ENCODE measurements at places on chromosomes 3 and 15.

DNA sequence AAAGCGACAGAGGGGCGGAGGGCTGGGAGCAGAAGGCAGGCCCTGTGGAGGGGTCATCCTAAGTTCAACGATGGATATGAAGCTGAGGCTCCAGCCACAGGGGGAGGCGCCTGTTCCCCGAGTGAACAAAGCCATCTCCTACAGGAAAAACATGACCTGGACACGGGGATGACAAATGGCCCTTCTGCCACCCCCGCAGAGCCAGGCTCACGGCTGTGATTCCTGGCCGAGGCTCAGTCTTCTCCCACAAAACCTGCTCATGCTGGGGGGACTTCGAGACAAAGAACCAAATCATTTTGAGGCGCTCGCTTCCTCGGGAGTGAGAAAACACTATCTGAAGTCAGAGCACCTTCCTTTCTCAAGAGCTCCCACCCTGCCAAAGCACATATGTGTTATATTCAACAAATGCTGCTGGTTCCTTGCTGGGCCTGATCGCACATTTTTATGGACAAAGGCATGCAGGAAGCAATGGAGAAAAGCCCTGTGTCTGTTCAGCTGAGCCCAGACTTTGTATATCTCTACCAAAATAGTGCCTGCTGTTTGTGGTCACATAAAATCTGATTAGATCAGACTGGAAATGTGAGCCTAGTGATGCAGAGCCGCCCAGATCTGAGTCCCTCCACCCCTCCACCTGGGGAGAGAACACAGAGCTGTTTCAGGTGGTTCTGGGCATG lies 5.6 kb downstream of the RBP1 start:
- no peak for DNase-seq

DNA sequence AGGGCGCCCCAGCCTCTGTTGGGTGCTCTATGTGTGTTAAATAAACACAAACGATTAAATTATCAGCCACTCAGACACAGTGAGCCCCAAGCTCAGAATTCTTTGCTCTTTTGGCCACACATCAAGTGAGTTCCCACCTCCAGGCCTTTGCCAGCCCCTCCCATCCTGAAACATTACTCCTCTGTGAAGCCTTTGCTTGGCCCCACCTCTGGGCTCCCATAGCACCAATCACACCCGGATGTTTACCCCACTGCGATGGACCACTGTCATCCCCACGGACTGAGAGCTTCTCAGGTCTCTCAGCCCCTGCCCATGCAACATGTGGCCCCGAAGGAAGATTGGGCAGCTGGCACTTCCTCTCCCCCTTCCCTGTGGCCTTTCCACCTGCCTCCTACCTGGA lies 85.1 kb downstream of the NUP210 start:
- no peak for DNase-seq

DNA sequence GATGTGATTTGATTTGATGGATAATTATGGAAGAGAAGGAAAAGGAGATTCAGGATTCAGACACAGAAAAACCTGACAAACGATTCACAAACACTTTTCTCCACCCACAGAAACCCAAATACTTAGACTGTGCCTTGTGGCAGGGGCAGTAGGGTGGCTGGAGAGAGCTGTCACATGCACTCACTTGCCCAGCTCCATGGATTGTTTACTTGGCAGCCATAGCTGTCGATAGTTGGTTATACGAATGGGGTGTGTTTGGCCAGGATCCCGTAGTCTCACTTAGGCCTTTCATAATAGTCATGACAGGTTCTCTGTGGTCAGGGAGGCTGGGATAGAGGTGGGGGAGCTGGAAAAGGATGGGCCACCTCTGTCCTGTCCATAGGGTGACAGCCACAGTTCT lies 76.9 kb downstream of the CACNA1D start:
- no peak for DNase-seq

GRCh38 chr3:129383292-129383860 lies 45.1 kb downstream of the EFCAB12 start:
- DNase-seq, result peak; percentile 75

- DNase-seq, result no peak
Observed at GRCh38 chr15:57060799-57061198, 142.4 kb downstream of the TCF12 start.

- DNase-seq, result no peak
Observed at GRCh38 chr3:37861620-37862041, at the start of gene CTDSPL. Gene CTDSPL, plus strand, starts transcription at chr3:37861880. Its CDS starts 320 bp downstream, at chr3:37862200.

GRCh38 chr3:10332481-10333348 lies 11.8 kb upstream of the SEC13 start:
- DNase-seq, result no peak

DNA sequence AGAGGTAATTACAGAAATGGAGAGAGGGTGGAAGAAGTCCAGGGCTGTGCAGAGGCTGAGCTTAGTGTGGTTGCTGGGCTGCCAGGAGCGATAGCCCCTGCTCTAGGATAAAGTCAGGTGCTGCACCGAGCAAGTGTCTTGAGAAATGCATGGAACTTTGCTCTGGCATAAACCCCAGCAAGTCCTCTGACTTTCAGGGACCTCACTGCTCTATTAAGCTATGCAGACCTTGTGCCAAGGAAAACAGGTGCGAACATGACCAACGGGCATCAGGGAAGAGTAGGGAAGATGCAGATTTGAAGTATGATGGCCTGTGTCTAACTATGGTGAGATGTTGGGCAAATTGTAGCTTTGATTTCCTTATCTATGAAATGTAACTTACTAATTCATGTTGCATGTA lies 416.8 kb downstream of the NR2F2 start:
- DNase-seq, result no peak

DNA sequence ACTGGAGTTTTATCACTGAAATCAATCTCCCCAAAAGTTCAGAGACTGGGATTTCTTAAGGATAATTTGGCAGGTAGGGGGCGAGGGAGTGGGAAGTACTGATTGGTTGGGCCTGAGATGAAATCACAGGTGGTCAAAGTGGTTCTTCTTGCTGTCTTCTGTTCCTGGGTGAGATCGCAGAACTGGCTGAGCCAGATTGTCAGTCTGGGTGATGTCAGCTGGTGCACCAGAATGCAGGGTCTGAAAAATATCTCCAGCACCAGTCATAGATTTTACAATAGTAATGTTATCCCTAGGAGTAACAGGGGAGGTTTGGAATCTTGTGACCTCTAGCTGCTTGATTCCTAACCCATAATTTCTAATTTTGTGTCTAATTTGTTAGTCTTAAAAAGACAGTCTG lies 86.7 kb upstream of the SLC25A36 start:
- DNase-seq, result no peak

- DNase-seq, result no peak
Observed at GRCh38 chr15:74044267-74045110, 37.9 kb downstream of the GOLGA6A start.

DNA sequence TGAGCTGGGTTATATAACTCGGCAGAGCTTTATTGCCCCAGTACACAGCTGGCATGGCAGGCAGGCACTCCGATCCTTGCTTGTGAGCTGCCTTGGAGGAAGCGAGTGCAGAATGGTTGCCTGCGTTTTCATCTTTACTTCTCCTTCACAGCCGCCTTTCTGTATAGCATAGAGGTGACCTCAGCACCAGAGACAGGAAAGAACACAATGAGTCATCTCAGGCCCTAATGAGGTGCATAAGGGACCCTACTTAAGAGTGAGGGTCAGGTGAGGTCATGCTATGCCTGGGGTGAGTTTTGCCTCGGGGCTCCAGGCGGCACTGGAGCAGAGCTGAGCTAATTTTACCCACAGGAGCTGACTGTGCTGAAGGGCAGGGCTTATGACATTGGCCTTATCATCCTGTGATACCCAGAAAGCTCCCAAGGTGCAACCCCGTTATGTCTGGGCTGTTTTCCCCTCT lies 43.5 kb downstream of the LPP start:
- no peak for DNase-seq

GRCh38 chr15:74172701-74173379 lies 670 bp upstream of the ISLR start:
- DNase-seq, result peak; percentile 3

DNA sequence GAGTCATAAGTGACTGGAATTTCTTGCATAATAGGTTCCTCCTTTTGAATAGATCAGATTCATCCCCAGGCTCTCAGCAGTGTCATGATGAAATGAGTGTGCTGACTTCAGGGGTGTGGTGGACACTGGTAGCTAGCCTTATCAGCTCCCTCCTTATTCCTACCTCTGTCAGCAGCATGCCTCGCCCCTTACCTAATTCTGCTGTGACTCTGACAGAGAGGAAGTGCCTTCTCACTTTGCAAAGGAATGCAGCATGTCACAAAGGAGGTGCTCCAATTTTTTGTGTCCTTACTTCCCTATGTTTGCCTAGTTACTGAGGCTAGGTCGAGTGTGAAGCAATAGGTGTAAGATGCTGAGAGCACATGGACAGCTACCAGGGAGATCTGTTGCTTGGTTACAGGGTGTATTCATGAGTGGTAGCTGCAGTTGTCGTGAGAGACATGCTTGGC lies 90.6 kb downstream of the TNFAIP8L3 start:
- DNase-seq, result no peak

GRCh38 chr3:4680227-4680691 lies 187.1 kb downstream of the ITPR1 start:
- DNase-seq, result no peak

- no peak for DNase-seq
Observed at GRCh38 chr15:39191871-39192291, 389.0 kb upstream of the THBS1 start.

DNA sequence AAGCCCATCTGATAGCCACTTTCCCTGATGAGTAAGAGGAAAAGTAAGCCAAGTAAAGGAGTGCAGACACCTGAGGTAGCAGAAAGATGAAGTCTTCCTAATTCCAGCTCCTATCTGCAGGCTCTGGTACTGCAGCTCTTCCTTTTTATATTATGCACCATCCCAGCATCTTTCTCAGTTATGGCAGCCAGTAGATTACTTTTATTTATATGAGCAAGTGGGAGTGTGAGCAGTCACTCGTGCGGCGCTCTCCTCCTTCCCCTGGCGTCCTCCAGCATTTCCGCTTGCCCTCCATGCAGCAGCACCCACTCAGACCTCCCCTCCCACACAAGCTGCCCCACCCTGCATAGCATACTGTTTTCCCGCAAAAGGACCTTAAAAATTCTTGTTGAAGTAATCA lies 465.9 kb upstream of the DPPA4 start:
- no peak for DNase-seq

DNA sequence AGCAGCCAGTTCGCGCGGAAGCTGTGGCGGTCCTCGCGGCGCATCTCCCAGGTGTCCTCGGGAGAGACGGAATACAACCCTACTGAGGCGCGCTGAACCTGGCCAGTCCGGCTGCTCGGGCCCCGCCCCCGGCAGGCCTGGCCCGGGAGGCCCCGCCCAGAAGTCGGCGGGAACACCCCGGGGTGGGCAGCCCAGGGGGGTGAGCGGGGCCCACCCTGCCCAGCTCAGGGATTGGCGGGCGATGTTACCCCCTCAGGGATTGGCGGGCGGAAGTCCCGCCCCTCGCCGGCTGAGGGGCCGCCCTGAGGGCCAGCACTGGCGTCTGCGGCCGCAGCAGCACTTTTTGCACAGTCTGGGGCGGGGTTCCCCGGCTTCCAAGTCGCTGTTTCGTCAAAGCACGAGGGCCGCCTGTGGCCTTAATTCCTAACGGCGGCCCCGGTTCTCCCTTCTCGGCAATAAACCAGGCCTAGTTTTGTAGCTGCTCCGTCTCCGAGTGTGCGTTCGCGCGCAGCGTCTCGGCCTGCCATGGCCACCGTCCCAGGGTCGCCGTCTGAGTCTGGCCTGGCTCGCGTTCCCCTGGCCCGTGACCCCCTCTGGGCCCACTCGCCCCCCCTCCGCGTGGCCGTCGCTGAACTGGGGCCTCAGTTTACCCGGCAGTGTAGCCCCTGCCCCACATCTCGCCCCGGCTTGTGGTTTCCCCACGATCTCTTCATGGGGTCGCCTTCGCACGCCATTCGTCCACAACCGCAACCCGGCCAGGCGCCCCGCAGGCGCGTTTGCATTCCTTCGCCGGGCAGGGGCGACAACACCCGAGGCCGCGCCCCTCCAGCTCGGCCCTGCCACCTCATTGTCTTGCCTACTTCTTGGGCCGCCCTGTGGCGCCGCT lies 30.0 kb downstream of the NBEAL2 start:
- DNase-seq, result no peak

- no peak for DNase-seq
Observed at GRCh38 chr3:17832016-17832415, 89.6 kb upstream of the TBC1D5 start.

DNA sequence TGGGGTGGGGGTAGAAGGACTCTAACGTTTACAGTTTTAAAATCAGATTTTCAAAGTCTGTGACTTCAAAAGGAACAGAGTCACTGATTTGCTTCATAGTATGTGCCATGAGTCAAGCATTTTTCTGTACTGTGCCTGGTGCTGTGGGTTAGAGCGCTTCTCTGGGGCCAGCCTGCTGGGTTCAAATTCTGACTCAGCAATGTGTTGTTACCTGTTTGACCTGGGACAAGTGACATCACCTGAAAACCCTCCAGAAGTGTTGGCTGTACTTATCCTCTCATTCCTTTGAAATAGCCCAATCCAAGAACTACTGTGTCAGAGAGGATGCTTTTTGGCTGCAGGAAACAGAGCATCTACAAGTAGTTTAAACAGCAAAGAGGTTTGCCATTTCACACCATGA lies 101.7 kb downstream of the LSM3 start:
- peak; percentile 20 for DNase-seq

- no peak for DNase-seq
Observed at GRCh38 chr3:131001071-131001470, 25.6 kb downstream of the ASTE1 start.

- no peak for DNase-seq
Observed at GRCh38 chr15:97679106-97679688, 281.3 kb upstream of the ARRDC4 start.

DNA sequence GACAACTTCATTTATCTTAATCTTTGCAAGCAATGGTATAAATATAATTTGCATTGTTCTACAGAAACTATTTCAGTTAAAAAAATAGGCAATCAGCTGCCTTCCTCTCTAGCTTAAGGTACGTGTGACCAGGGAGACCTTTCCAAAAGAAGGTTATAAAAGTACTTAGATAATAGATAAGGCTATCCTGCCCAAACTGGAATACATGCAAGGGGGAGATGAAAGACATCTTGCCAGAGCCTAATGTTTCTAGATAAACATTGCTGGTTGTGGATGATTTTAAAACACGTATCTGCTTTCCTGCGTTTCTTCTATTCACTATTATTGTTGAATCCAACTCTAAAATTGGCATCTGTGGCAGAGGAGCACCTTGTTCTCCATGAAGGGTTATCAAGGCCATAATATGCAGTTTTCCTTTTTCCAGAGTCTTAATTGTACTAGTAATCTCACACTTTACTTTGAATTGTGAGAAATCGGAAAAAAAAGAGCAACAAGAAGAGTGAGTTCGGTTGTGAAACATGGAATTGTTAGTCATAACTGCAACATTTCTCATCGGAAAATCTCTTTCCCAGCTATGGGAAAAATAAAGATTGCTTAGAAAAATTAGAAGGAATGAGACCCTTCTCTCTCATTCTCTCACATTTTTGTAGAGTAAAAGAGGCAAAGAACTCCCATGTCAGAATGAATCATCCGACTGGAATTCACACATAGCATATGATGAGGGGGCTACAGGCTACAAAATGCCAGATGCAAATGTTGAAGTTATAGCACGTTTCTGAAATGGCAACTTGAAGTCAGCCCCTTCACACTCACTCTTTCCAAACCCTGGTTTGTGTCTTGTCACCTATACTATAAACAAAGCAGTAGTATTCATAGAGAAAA lies 936.1 kb upstream of the NR2F2 start:
- DNase-seq, result no peak
